ENCODE measurements at places on chromosomes 11 and 22.

DNA sequence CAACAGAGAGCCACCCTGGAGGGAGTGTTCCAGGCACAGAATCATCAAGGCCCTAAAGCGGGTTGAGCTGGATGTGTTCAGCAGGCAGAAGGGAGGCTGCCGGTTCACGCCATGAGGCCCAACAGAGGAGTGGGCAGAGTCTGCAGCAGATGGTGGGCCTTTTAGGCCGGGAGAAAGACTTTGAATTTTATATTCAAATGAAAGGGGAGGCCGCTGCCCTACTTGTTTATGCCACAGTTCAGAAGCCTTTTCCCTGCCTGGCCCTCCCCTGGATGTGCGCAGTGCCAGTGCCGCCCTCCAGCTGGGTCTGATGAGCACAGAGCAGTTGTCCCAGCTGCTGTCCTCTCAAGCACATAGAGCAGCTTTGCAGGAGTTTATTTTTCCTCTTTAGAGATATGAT lies 46.9 kb upstream of the TTC12 start:
- peak; percentile 45 for DNase-seq

- peak; percentile 57 for DNase-seq
These were observed 1.1 kb upstream of the TTLL8 start for GRCh38 chr22:50058906-50059880.

GRCh38 chr11:117273550-117274289 lies 17.4 kb upstream of the BACE1-AS start:
- no peak for DNase-seq

- DNase-seq, result no peak
These were observed 362.4 kb downstream of the MN1 start for GRCh38 chr22:27439131-27439530.

GRCh38 chr22:37212174-37212906 lies at the start of gene SSTR3:
Gene SSTR3, minus strand, starts transcription at chr22:37212477. Its CDS starts 4,674 bp downstream, at chr22:37207803.
- peak; percentile 57 for DNase-seq

DNA sequence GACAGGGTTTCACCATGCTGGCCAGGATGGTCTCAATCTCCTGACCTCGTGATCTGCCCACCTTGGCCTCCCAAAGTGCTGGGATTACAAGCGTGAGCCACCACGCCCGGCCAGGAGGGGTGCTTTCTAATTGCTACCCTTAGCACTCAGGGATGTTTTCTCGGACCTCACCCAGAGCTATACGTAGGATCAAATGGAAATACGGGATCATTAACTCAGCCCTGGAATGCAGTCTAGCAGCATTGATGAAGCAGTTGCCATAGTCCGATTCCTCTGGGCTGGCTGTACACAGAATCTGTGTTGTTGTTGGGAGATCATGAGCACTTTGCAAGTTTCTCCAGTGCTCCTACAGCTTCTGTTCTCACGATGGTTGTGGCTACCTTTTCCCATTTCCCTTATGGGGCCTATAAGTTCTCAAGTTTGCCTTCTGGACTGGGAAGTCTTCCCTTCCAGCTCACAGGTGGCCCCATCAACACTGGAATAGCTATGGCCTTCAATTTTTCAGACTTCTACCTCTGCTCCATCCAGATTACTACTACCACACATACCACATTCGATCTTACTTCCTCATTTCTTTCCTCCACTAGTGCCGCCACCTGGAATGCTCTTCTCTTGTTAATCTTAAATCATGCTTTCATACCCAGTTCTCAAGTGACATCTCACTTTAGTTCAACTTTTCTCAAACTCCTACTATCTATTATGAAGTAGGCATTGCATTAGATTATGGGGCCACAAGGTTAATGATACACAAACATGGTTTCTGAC lies 16.1 kb upstream of the PCF11 start:
- no peak for DNase-seq

DNA sequence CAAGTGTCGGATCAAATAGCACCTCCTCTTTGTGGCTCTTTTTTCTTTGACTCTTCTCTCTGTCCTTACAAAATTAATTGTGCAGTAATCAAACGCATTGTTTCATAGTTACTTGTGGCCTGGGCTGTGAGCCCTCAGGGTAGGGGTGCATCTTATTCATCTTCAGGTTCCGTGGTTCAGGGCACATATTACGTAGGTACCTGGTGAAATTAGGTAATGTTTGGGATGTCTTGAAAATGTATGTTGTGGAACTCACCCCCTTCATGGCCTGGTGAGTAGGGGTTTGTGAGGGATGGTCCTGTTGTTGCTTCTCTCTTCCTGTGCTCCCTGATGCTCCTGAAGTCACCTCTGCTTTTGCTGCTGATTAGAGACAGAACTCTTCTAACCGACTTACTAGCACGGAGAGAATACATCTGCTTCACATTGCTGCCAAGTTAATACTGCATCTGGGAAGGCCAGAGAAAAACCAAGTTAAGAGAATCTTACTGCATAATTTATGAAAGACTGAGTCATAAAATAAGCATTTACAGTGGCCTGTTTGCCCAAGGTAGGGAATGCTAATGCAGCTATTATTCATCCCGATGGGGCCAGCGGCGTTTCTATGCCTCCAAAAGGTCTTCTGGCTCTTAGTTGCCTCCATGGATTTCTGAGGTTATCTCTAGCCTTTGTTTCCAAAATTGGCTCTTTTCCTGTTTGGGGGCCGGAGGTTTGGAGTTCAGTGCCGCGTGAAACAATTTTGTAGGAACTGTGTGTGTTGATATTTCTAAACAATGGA lies 66.9 kb downstream of the TBC1D22A start:
- no peak for DNase-seq

GRCh38 chr11:35804451-35805040 lies 139.3 kb upstream of the LDLRAD3 start:
- DNase-seq, result no peak

DNA sequence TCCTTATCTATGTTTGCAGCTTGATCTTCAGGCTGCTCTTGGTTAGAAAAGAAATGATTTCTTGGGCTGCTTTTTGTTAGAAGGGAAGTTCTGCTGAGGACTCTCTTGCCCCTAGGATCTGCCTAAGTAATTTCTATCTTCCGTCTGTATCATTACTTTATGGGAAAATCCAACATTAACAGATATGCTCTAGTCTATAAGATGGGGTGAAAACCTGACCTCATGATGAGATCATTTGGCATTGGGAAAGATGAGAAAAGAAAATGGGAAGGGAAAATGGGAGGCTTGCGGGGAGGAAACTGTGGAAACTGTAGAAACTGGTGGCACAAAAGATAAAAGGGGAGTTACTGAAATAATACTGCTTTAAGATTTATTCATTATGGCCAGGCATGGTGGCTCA lies 63.6 kb downstream of the FDX1 start:
- no peak for DNase-seq

DNA sequence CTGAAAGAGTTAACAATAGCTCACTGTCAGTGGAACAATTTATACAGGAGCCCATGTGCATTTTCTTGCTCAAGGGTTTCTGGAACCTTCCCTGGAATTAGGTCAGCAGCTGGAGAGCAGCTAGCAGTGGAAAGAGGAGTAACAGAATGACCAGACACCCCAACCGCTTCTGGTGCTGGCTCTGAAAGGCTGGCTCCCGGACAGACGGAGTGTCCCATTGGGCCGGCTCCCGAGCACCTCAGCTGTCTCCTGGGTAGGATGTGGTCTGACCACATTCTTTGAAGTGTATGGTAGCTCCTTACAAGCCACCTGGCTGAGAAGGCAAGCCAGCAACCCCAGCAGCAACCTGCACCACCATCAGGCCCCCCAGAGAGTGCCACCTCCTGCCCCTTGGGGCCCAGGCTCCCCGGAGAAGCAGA lies 44.7 kb downstream of the ABTB2 start:
- no peak for DNase-seq

DNA sequence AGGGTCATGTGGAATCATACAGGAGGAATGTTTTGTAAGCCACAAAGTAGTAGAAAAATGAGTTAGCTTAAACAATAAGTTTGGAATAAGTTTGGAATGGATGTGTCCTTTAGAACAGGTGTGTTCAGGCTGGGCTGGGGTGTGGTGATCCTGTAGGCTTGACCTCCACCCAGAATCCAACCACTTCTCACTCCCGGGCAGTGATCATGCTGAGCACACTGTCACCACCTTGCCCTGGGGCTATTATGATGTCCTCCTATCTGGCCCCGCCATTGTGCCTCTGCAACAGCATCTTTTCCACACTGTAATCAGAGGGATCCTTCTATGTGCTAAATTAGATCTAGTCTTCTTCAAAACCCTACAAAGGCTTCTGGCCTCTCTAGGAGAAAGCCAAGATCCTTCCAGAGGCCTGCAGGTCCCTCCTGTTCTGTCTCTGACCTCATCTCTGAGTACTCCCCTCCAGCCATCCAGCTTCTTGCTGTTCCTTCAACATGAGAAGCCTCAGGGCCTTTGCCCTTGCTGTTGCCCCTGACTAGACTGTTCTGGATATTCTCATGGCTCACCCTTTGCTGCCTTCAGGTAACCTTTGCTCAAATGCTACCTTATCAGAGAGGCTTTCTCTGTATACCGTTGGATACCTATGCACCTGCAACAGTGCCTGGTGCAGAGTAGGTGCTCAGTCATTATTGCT lies 18.8 kb upstream of the ACCSL start:
- no peak for DNase-seq

GRCh38 chr11:106480581-106481190 lies 403.2 kb downstream of the AASDHPPT start:
- no peak for DNase-seq

GRCh38 chr11:50044647-50045046 lies 12.0 kb downstream of the OR4C45 start:
- no peak for DNase-seq

GRCh38 chr11:120499088-120499487 lies 12.5 kb upstream of the GRIK4 start:
- no peak for DNase-seq

GRCh38 chr11:8709002-8709672 lies 26.5 kb downstream of the RPL27A start:
- no peak for DNase-seq

DNA sequence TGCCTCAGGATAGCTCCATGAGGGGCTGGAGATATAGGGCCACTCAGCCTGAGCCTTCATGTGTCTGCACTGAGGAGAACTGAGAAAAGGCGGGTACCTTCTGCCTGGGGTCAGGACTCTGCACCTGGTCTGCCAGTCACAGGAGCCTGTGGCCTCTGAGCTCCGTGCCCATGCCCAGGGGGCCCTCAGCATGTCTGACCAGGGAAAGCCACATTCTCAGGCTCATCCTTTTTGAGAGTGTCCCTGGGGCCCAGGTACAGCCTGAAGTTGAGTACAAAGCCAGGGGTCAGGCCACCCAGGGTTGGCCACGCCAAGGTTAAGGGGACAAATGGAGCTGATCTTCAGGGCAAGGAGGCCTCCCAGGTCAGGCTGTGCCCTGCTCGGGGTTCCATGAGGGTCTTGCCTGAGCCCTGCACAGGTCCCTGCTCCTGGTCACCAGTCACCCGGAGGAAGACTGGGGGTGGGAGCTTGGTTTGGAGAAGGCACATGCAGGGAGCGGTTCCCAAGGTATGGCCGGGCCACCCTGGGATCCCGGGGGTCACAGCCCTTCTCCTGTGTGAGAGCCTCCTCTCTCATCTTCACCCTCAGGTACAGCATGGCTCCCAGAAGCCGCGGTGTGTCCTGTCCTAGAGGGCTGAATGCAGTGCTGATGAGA lies 6.0 kb downstream of the DENND6B start:
- no peak for DNase-seq

DNA sequence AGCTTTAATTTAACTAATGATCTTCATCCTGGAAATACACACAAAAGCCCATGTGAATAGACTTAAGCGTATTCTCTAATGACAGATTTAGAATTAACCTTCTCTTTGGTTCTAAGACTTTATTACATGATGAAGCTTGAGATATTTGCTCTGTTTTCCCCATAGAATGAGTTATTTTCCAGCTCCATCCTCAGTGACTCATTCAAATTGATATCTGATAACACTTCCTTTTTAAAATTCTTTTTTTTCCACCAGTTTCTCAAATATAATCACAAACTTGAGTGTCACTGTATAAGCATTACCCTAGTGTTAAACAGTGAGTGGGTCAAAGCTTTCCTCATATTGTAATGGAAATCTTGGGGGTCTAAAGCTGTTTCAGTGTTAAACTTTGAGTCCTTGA lies 535.8 kb downstream of the KCNA4 start:
- no peak for DNase-seq

DNA sequence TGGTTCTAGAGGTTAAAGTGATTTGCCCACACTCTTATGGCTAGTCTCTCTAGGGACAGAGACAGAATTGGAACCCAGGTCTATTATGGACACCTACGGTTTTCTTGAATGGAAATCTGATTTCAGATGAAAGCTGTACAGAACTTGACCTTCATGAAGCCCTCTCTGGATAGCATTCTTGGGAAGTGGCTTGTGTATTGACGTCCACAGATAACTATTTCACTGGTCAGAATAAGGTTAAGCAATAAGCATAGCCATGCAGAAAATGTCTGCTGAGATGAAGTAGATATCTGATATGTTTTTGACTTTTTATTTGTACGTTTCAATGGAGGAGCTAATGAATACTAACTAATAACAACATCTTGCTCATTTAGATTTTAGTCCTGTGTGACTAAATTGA lies 1.1 kb downstream of the TLCD5 start:
- DNase-seq, result no peak

DNA sequence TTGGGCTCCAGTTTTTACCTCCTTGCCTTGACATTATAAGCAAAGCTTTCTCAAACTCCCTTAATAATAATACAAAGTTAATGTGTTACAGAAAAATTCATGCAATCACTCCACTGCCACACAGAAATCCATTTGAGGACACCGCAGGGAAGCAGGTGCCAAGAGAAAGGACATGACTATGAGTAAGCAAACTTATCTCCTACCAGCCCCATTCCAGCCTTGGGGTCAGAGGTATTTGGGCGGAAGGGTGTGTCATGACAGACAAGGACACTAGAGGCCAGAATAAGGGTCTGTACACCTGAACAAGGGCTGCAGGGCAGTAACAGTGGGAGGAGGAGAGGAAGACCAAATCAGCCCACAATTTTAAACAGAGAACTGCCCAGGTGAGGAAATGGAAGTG lies 5.9 kb downstream of the GNG3 start:
- no peak for DNase-seq

DNA sequence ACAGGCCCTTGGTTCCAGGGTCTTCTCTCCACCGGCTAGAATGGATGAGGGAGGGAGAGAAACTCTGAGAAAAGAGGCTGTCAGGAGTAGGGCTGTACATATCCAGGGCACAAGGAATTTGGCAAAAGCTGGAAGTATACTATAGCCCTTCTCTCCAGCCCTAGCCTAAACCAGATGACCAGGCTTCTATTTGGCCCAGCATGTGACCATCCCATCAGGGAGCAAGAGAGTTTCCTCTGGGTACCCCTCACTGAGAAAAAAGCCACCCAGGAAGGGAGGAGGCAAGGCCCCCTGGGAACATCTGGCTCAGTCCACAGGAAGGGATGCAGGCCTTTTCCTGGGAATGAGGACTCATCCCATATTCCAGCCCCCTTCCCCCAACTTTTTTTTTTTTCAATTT lies 8.3 kb downstream of the CD44 start:
- no peak for DNase-seq

- no peak for DNase-seq
These were observed 726.1 kb upstream of the CCDC90B start for GRCh38 chr11:84012171-84012826.

Data from retina (tissue), 1 donor.